IPS DF 6.9 (cell line): ENCODE measurements at places on chromosomes 2 and 18.

DNA sequence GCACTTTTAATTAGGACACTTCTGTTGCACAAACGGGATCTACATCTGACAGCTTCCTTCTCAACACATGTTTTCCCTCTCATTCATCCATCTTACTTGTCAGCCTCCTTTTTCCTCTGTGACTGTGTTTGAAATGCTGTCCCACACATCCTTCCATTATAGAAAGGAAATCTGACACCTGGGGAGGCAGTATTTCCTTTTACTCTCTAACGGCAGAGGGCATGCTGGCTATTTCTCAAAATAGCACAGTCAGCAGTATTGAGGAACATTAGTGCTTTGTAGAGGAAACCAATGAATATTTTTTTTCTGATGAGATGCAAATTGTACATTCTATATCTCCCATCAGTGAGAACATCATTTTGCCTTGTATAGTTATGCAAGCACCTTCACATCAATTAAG lies 668.7 kb downstream of the SLC4A3 start:
- DNase-seq: no peak

GRCh38 chr2:47046271-47046670 lies 108.8 kb downstream of the STPG4 start:
- no peak for DNase-seq

DNA sequence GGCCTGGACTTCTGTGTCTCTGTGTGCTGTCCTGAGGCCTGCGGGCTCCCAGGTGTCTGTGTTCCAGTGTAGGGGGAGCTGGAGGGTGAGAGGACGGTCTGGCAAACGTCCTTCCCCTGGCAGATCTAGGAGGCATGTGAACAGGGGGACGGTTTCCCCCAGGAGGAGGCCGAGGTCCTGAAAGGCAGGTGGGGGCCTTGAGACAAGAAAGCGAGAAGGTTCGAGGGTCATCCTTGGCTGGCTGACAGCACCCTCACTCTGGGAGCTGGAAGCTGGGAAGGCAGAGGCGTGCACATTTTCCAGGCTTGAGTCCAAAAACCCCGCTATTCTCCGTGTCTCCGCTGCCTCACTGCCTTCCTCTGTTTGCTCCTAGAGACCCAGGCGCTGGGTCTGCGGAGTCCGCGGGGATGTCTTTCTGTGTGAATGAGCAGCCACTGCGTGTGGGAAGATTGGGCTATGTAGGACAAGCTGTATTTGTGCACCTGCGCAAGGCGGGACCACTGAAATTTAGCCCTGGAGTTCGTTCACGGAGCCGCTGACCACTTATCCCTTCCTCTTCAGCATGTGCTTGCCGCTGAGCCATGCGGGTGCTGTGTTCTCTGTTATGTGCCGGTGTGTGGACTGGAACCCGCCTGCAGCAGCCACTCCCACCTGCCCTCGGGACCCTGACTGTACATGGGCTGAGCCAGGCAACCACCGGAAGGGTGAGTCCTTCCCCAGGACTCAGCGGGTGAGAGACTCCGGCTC lies 43.7 kb downstream of the TWIST2 start:
- DNase-seq: no peak

DNA sequence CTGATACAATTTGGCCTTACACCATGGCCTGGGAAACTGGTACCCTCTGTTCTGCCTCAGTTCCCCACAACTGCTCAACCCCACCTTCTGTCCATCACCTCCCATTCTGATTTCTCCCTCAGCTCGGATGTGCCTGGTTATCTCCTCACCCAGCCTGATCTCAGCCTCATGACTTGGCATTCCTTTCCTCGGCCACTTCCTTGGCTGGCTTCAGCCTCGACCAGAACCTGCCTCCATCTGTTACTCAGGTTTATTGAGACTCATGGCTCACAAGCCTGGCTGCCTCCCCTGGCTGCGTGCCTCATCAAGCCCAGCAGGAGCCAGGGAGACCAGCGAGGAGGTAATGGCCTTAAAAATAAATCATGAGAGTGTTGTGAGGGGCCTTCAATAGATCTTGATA lies 356.2 kb upstream of the SPRED2 start:
- DNase-seq: no peak

DNA sequence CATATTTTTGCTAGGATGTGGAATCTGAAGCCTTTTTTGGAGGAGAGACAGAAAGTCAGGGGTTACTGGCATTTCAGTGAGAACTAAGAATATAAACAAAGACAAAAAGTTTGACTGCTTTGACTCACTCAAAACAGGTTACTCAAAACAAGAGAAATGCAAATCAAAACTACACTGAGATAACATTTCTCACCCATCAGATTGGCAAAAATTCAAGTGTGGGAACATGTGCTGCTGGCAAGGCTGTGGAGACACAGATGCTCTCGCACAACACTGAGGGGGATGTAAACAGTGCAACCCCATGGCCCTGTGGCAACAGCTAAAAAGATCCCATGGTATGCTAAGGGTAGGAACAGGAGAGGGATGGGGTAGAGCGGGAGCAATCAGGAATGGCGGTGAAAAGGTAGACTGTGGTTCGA lies 86.6 kb downstream of the DTNB start:
- DNase-seq: no peak
